ENCODE measurements at places on chromosomes 2 and 18. TPM values are rescaled to one million over a fixed set of nuclear protein-coding genes. Genes with fewer than 3 reads are reported as not detected.

POTEI gene
- total RNA-seq: not detected

ANKAR gene
- 20.4 TPM for total RNA-seq

- DNase-seq: no peak
Measured at GRCh38 chr18:77608807-77609206, 359.2 kb downstream of the GALR1 start.

DNA sequence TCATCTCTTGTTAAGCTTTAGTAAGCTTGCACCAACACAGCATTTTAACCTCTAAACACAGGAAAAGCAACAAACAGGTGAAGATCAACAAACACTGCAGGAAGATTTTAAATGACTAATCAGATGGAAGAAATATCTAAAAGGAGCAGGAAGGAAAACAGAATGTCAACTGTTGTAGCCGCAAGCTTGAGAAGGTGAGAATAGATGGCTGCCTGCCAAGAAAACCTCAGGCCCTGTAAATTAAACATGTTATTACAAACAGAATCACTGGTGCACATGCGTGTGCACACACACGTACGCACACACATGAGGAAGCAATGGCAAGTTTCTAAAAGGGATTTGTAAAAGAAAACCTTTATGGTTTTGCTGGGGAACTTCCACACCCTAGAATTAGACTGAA is 257.8 kb upstream of the GALNT5 start:
- DNase-seq: no peak

- DNase-seq: no peak
Measured at GRCh38 chr2:207289295-207290018, 123.7 kb upstream of the KLF7 start.

DNA sequence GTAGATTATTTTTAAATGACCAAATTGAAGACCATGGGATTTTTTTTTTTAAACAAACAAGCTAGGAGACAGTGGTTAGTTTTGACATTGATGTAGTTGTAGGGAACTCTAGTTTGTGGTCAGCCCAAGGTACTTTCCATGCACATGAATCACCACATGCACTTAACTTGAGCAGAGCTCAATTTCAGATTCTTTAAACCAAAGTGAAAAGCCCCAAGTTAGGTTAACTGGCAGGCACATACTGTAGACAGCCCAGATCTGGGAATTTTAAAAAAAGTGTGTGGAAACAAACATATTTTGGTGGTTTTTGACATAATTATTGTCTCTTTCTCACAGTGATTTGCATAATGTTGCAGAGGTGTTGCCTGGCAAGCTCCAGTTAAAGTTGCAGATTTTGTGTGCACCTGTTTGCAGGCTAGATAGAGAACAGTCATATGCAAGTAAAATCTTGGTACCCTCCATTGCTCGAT is 88.4 kb downstream of the BCL2L11 start:
- no peak for DNase-seq

ASXL2 gene
- 21.2 TPM for total RNA-seq

GRCh38 chr2:112646102-112646719 is 472 bp downstream of the SLC20A1 start:
- no peak for DNase-seq

NEU4 gene
- not detected for total RNA-seq

GRCh38 chr2:60958800-60959199 is 58.7 kb upstream of the PEX13 start:
- no peak for DNase-seq

REG3G gene
- not detected for total RNA-seq

RGPD4 gene
- not detected for total RNA-seq

GRCh38 chr2:226618875-226619605 is 180.6 kb downstream of the IRS1 start:
- DNase-seq: no peak

DNA sequence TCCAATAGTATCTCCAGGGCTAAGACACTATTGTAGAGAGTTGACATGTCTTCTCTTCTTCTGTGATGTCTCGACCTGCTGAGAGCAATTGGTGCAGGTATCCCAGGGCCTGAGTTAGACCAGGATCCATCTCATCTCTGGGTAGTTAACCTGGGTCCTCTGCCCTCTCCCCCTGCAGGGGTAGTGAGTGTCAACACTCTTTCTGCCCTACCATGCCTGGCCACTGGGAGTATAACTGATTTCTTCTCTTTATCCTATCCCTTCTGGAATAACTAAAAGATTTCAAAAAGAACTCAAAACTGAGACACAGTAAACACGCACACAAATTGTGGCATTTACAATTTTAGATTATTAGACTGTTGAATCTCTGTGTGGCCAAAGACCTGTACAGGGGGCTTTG is 20.8 kb upstream of the SIX3 start:
- DNase-seq: no peak

COLEC12 gene
- total RNA-seq: 21.0 TPM

- no peak for DNase-seq
Measured at GRCh38 chr2:86000131-86000937, 105.4 kb downstream of the POLR1A start.

DNA sequence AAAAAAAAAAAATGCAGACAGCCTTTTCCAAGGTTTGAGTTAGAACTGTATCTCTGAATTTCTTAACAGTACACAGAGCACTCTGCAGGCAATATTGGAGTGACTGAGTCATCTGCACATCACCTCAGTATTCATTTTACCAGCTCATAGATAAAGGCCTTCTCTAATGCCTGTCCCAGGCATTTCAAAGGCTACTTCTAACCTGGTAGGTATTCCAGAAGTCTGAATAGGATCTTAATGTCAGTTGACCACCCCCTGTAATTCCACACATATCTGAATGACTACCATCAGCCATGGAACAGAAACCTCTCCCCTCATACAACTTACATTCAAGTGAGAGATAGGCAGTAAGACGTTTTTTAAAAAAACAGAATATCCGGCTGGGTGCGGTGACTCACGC is 9.0 kb downstream of the METTL21A start:
- no peak for DNase-seq

IL36A gene
- not detected for total RNA-seq

GRCh38 chr2:151289972-151290866 is 751 bp upstream of the NMI start:
- peak; percentile 61 for DNase-seq

IKZF2 gene
- total RNA-seq: 12.1 TPM

DNA sequence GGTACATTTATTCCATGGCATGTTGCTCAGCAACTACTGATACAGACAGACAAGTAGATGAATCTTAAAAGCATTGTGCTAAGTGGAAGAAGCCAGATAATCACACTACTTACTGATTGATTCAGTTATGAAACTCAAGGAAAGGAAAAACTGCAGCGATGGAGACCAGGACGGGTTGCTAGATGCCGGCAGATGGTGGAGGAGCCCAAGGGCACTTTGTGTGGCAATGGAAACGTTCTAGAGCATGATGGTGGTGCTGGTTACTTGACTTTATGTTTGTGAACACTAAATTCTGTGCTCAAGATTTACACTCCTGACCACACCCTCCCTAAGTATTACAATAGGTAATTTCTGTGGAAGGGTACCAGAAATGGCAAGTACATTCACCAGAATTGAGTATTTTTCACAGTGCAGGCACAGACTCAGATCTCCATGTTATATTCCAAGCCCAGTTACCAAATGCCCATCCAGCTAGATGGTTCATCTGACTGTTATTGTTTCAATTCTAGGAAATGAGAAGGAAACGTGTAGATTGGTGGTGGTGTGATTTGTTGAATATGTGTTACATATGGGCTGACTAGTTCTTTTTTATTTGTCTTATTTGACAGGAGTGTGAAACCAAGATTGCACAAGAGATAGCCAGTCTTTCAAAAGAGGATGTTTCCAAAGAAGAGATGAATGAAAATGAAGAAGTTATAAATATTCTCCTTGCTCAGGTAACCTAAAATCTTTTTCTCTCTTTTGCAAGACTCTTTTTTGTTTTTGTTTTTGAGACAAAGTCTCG is 55.1 kb downstream of the RALBP1 start:
- no peak for DNase-seq

DNA sequence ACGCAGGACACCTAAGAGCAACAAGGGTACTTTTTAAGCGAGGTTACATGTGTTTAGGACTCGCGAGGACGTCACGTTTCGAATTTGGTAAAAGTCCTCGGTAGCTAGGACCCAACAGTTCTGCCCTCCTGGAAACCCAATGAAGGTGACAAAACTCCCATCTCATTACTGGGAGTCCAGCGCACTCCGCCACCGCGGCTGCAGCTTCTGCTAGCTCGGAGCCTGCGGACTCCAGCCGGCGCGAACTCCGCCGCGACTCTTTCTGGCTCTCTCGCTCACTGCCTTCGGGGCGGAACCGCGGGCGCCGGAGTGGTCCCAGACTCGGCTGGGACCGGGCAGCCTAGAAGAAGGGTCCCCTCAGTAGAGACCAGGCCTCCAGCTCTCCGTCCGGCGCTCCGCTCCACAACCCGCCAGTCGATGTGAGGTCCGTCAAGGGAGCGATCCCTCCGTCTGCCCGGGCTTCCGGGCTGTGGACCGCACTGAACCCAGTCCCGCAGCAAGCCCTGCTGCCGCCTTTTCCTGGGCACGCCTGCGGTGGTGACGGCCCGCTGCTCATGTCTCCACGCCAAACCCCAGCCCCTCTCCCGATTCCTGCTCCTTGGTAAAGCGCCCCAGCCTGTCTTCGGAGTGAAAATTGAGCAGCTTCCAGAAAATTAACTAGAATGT is 3.0 kb upstream of the OSR1 start:
- DNase-seq: no peak
